ENCODE measurements at places on chromosomes 16 and 17.

DNA sequence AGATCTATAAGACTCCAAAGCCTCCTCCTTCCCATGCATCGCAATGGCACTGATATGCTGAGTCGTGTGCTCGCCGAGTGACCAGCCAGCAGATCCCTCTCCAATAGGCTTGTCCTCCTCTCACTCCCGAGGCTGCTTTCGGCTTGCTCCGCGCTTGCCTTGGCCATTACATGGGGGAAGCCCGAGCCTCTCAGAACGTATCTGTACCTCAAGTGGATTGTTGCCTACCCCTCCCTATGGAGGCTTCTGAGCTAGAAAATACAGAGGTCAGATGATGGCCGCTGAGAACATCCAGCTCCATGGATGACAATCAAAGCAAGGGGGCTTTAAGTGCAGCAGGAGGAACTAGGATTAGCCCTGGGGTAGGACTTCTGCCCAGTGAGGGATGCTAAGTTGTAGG, 7.7 kb upstream of the NLRP1 start:
- no peak for DNase-seq

DNA sequence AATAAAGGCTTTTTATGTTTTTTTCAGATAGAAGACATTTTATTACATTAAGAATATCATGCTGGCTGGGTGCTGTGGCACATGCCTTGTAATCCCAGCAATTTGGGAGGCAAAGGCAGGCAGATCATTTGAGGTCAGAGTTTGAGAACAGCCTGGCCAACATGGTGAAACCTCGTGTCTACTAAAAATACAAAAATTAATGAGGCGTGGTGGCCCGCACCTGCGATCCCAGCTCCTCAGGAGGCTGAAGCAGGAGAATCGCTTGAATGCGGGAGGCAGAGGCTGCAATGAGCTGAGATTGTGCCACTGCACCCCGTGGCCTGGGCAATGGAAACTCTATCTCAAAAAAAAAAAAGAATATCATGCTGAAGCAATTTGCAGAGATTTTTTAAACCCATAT, 29.1 kb upstream of the HAPSTR1 start:
- DNase-seq: no peak

GRCh38 chr17:66564992-66565465, 262.6 kb downstream of the PRKCA start:
- DNase-seq: no peak

DNA sequence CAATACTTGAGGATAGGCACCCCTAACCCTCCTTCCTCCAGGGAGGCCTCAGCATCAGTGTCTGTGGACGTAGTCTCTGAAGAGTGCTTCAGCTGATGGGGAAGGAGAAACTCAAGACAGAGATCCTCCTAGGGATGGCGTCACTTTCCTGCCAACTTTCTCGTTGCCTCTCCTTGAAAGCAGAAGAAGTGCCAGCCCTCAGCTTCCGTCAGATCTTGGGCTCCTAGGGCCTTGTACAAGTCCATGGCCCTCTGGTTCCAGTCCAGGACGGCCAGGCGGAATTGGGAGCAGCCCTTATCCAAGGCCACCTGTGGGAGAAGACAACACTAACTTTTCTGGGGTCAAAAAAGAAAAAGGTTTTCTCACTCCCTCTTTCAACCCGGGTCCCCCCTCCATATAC, 1.3 kb downstream of the SAT2 start:
- no peak for DNase-seq

GRCh38 chr16:88505405-88506082, 52.5 kb downstream of the ZFPM1 start:
- DNase-seq: no peak

DNA sequence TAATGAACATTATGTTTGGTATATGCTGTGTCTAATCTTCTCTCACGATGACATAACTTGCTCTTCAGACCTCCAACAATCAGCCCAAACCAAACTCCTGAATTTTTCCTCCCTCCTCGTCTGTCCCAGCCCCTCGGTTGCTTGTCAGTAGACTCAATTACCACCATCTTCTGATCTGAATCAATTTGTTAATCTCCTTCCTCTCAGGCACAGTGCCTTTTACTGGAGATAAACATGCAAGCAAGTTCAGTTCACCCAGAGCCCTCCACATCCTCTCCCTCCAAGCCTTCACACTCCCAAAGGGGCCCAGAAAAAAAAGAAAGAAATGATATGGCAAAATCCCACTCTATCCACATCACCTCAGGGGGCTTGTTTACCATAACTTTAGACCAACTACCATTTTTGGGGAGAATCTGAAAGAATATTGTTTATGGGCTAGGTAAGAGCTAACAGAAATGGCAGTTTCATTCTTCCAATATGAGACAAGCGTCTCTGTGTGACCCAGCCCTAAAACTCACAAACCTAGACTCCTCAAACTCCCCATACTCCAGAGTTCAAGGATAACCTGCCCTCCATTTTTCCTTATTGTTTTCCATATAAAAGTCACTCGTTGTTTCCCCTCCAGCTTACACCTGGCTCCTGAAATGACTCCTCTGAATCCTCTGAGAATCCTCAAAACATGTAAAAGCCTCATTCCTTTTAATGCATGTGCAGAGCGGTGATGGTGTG, 1.5 kb downstream of the TEX2 start:
- no peak for DNase-seq

GRCh38 chr16:85662482-85662812, 26.3 kb downstream of the GINS2 start:
- no peak for DNase-seq

DNA sequence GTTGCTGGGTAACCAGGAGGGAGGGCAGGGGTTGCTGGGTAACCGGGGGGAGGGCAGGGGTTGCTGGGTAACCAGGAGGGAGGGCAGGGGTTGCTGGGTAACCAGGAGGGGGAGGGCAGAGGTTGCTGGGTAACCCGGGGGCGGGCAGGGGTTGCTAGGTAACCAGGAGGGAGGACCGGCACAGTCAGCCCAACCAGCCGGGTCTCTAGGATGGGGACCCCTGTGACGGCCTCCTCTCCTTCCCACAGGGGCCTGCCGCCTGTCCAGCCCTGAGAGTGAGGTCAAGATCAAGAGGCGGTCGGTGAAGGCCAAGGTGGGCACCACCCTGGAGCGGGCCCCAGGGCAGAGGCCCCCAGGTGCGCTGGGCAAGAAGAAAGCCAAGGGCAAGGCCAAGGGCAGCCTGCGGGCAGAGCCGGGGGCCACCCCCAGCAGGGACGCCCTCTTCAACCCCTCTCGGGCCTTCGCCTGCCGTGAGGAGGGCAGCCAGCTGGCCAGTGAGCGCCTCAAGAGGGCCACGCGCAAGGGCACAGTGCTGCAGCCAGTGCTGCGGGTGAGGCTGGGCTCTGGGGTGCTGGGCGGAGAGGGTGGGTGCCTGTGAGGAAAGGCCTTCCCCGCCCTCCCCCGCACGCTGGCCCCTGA, 54.6 kb downstream of the ACTG1 start:
- no peak for DNase-seq

GRCh38 chr16:84314814-84315213, 20.1 kb downstream of the WFDC1 start:
- DNase-seq: no peak

- DNase-seq: no peak
Measured at GRCh38 chr17:76568811-76569221, 16.8 kb downstream of the ST6GALNAC2 start.

DNA sequence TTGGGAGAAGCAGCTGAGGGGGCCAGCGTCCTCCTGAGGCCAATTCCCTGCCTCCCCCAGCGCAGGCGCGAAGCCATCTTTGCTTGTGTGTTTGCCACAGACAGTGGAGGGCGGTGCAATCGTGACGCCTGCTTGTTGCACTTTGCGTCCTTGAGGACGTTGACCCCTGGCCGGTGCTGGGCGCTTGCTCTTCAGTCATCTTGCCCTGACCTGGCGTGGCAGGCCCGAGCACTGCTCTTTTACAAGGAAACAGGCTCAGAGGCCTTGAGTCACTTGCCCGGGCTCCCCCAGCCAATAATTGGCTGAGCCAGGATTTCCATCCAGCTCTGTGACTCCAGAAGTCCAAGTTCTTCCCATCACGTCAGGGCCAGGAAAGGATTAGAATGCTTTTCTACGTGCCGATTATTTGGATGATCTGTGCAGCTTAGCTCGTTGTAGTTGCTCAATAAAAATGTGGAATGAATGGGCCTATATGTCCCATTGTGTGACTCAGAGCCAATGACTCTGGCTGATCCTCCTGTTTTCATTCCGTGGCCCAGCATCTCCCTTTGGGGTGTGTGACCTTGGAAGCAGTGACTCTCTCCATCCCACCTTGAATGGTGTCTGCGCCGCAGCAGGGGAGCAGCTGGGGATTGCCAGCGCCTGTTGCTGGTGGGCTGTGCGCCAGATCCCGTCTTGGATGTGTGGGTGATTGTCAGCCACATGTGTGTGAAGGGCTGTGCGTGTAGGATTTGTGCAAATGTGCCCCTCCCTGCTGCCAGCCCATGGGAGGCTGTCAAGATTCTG, 214.1 kb downstream of the SEC14L1 start:
- peak; percentile 84 for DNase-seq

DNA sequence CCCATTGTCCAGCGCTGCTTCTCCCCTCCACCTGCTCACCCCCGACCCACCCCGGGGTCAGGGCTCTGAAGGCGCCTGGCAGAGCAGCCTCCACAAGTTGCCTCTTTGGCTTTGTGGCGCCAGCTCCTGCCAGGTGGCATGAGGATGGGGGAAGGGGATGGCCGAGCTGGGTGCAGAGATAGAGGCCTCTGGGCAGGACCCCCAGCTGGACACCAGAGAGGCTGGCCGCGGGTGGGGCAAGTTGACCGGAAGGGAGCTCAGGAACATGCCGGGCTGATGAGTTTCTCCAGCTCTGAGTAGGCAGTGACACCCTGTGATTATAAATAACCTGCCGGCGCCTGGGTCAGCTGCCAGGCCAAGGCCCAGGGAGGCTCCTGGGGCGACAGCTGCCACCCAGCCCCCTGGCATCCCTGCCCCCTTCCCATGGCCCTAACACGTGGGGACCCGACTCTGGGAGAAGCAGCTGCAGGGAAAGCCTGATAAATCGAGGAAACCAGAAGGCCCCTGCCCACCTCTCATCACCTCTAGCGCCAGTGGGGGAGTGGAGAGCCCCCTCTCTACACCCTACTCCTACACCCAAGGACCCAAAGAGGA, 729 bp downstream of the P2RX5 start:
- no peak for DNase-seq

GRCh38 chr17:80691784-80692183, 147.1 kb downstream of the RPTOR start:
- DNase-seq: no peak

DNA sequence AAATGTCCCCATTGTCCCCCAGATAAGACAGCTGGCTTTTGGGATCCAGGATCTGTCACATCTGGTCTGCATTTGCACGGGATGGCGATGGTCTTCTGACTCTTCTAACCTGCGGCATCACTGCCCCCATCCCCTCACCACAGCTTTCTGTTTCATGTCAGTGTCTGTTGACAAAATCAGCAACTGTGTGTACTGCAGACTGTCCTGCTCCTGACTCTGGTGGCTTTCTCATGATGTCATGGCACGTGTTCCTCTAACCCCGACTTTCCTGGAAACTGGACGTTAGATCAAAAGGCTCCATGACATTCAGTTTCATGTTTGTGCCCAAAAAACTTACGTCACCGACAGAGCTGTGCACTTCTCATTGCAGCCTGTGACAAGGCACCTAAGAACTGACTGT, 30.1 kb upstream of the CPNE2 start:
- DNase-seq: no peak

DNA sequence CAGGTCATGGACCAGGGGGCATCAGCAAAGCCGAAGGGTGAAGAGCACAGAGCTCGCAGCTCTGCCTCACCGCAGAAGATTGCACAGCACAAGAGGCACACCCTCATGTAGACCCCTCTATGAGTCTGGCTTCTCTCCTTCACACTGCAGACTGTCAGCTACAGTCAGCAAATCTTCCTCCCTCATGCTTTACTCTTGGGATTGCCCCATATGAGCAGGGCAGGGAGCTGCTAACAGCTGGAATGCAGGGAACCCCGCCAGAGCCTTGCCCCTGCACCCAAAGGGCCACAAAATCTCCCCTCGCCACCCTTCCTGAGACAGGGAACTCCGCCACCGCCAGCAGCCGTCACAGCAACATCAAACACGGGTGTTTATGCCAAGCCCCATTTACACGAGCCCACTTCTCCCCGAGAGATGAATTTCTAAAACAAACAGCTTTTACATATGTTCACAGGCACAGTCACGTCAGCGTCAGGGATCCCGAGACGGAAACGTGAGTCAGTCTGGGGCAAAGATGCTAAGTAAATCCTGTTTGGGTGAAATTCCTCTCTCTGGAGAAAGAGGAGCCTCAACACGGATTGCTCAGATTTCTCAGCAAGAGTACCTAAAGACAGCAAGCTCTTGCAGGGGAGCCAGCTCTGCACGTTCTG, 121.9 kb downstream of the CDYL2 start:
- DNase-seq: peak; percentile 72

DNA sequence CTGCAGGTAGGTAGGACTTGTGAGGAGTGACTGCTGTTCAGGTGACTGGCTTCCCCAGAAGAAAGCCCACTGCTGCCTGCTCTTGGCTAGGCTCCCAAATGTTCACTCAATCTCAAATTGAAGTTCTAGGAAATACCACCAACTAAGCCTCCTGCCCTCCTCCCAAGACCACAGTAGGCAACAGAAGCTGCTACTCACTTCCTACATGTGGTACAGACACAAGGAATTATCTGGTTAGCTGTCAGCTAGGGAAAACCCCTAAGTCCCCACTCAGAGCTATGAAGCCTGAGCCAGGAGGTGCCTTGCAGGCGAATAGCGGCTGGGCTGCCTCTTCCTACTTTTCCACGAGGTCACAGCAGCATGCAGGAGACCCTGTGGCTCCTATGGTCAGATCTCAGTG, 4.9 kb downstream of the FBXO39 start:
- DNase-seq: no peak

- no peak for DNase-seq
Measured at GRCh38 chr17:56217921-56218320, 64.6 kb downstream of the ANKFN1 start.

DNA sequence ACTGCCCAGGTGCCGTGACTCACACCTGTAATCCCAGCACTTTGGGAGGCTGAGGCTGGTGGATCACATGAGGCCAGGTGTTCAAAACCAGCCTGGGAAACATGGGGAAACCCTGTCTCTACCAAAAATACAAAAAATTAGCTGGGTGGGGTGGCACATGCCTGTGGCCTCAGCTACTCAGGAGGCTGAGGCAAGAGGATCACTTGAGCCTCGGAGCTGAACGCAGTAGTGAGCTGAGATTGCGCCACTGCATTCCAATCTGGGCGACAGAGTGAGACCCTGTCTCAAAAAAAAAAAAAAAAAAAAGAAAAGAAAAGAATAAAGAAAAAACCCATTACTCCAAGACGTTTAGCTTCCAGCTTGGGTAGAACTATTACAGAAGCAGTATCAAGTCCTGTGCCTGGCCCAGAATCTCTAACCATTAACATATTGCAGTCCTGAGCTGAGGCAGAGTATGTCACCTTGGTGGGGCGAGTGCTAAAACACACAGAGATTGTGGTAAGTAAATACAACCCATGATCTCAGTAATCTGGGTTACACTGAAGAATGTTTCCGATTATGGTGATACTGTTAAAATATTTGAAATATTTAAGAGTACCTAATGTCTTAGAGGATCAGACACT, 23.2 kb upstream of the CFAP20 start:
- DNase-seq: no peak

GRCh38 chr17:78967782-78968362, 11.9 kb downstream of the LGALS3BP start:
- DNase-seq: no peak

- no peak for DNase-seq
Measured at GRCh38 chr16:82524976-82525375, 101.8 kb upstream of the CDH13 start.

- DNase-seq: no peak
Measured at GRCh38 chr16:50121721-50122445, 31.2 kb upstream of the TENT4B start.

All from hepatic stellate cell (primary cell).